ENCODE measurements at places on chromosomes 5 and 9. TPM values are rescaled to one million over a fixed set of nuclear protein-coding genes. Genes with fewer than 3 reads are reported as not detected.

DNA sequence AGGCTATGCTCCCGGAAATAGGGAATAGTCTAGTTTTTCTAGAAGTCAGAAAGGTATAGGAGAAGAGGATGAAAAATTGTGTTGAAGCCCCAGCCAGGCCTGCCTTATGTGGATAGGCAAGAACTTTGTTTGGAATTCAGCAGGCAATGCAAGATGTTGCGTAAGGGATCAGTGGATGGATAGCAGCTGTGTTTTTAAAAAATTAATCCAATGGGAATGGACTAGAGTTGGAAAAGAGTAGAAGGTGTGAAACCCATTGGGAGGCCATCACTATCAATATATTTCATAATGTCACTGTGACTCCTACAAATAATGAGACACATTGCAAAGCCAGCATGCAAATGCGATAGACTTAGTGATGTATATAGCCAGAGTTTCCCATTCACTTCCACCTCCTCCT, 281.9 kb downstream of the MARCHF11 start:
- no peak overlapping the region for H3K27ac ChIP-seq
- DNase-seq, result no peak
- H3K4me1 ChIP-seq, result no peaks in the 10 kb centered on the region
- H3K27me3 ChIP-seq, result no peaks in the 10 kb centered on the region
- H3K4me3 ChIP-seq, result no peak overlapping the region
- H3K36me3 ChIP-seq, result no peaks in the 10 kb centered on the region

- no peak for DNase-seq
- no peaks in the 10 kb centered on the region for H3K36me3 ChIP-seq
- no peaks in the 10 kb centered on the region for H3K4me1 ChIP-seq
Measured at GRCh38 chr9:69476797-69477196, 151.8 kb downstream of the ENTREP1 start.

- DNase-seq, result no peak
- no peak overlapping the region for H3K27ac ChIP-seq
- no peaks in the 10 kb centered on the region for H3K4me1 ChIP-seq
- no peaks in the 10 kb centered on the region for H3K27me3 ChIP-seq
Measured at GRCh38 chr5:66646570-66646969, 50.4 kb downstream of the MAST4 start.

- H3K4me3 ChIP-seq, result no peak overlapping the region
- H3K27me3 ChIP-seq, result no peaks in the 10 kb centered on the region
- H3K27ac ChIP-seq, result no peak overlapping the region
Measured at GRCh38 chr9:7370381-7370780, 429.2 kb downstream of the DMAC1 start.

DNA sequence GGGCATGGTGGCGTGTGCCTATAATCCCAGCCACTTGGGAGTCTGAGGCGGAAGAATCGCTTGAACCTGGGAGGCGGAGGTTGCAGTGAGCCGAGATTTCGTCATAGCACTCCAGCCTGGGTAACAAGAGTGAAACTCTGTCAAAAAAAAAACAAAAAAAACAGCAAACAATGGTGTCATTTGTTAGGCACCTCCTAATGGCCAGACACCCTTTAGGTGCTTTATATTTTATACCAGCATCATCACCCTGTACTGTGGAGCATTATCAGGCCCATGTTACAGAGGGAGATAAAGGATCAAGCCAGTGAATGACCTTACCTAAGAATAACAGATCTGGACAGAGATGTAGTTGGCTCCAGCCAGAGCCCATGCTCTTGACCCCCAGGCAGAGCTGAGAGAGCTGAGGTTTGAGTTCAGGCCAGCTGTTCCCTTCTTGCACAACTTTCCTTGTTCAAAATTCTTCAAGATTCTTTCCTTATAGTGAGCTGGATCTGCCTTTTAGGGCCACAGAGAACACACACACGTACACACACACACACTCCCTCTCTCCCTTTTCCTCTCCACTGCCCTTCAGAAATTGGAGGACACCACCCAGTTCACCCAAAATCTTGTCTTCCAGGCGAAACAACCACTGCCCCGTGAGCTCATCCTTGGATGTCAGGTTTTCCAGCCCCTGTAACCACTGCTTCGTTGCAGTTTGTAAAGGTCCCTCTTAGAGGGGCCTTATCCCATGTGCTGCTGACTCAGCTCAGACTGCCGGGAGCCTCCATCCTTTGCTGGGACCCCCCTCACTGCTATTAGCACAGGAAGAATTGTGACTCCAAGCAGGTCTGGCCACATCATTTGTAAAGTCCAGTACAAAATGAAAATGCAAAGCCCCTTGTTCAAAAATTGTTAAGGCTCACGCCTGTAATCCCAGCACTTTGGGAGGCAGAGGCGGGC, 10.4 kb upstream of the PTGES start:
- no peak for DNase-seq
- no peaks in the 10 kb centered on the region for H3K27me3 ChIP-seq
- H3K27ac ChIP-seq, result peak overlapping the region; percentile 83
- H3K36me3 ChIP-seq, result no peaks in the 10 kb centered on the region
- no peak overlapping the region for H3K4me3 ChIP-seq

The TCERG1 gene
- 54.0 TPM for total RNA-seq

The CCDC187 gene
- total RNA-seq, result 0.48 TPM
